ENCODE measurements at places on chromosomes 4 and X.

DNA sequence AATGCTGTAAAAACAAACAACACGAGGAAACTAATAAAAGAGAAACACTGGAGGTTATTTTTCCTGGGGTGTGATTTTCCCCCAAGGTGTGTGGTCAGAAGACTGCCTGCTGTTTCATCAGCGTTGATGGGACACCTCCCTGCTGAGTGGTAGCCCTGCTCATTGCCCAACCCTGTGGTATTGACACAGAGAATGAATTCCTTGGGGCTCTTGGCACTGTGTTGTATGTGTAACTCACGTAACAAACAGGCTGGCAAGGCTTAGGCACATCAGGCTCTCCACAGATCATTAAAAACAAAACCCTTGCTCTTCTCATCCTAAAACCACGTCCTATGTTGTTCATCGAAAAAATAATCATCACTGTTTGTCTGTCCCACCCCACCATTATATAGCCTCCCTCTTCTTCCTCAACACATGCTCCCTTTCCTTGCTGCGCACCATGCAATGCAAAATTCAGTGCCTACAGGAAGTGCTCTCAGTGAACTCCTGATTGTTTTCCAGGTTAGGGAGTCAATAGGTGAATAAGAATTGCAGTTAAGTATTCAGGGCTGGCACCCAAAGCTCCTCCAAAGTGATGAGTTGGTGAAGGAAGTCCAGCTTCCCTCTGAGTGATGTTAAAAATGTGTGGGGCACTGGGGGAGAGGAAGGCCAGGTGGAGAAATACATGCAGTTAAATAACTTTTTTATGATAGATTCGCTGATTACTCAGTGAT, 11.4 kb upstream of the PUDP start:
- DNase-seq, result no peak

DNA sequence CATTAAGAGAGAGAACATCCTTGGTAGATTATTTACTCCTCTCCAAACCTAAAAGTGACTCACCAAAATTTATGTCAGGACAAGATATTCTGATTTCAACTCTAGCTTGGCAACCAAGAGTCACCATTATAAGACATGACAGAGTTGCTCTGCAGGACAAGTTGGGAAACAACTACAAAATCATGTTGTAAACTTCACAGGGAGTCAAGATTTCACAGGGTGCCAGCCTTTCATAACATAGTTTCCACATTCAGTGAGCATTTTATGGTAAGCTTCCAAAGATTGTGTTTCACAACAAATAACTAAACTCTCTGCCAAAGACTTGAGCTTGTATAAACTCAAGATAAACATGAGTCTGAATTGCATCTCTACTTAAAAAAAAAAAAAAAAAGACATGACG, 121.0 kb upstream of the DIAPH2 start:
- DNase-seq, result no peak

GRCh38 chr4:53614591-53614990, 23.3 kb upstream of the LNX1 start:
- no peak for DNase-seq

- no peak for DNase-seq
These were observed 49.6 kb upstream of the ATXN3L start for GRCh38 chrX:13369256-13370030.

DNA sequence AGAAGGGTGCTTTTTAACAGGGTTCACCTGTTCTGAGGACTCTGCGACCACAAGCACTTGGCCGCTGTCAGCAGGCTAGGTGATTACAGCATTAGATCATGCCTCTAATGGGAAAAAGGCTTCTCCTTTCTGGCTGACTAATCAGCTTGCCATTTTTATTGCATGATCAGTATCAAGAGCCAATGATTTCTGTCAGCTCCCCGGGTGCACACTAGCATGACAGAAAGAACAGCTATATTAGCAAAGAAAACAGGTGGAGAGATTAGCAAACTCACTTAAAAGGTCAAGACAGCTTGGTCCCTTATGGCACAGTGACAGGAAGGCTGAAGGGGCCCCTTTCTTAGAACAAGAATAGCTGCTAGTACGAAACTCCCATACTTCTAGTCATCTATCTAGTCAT, 170.0 kb downstream of the SMIM20 start:
- DNase-seq, result no peak

DNA sequence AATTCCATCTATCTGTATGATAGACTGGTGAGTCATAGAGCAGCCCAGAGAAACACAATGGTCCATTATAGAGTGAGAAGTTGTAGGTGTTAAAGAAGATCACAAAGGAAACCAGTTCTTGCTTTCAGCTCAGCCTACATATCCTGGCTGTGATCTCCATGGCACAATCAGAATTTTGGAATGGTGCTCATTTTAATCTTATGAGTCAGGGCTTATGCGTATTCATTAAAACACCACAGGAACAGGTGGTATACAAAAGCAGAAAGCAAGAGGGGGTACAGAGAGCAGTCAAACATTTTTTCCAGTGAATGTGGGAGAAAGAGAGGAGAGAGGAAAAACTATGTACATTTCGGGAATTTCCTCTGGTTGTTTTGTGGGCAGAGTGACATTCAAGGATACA, 126.9 kb downstream of the MFAP3L start:
- no peak for DNase-seq

- no peak for DNase-seq
These were observed 269.2 kb downstream of the HNRNPD start for GRCh38 chr4:82104578-82104977.

- no peak for DNase-seq
These were observed 180.2 kb downstream of the RBM46 start for GRCh38 chr4:154961263-154961662.

- DNase-seq, result no peak
These were observed 449.1 kb upstream of the SMIM31 start for GRCh38 chr4:164304861-164305260.

- DNase-seq, result no peak
These were observed 63.8 kb downstream of the STOX2 start for GRCh38 chr4:183968931-183969330.

DNA sequence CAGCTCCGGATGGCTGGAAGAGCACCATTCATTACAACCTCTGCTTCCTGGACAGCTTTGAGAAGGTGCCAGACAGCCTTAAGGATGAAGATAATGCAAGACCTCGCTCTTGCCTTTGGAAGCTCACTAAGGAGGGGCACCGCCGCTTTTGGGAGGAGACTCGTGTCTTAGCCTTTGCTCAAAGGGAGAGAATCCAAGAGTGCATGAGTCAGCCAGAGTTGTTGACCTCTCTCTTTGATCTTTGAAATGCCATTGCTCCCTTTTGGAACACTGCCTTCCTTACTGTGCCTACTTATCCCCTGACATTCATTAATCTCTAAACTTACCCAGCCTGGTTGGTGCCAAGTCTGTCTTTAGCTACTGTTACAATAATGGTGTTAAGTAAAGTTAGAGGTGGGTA, 1.2 kb downstream of the FOXR2 start:
- no peak for DNase-seq

DNA sequence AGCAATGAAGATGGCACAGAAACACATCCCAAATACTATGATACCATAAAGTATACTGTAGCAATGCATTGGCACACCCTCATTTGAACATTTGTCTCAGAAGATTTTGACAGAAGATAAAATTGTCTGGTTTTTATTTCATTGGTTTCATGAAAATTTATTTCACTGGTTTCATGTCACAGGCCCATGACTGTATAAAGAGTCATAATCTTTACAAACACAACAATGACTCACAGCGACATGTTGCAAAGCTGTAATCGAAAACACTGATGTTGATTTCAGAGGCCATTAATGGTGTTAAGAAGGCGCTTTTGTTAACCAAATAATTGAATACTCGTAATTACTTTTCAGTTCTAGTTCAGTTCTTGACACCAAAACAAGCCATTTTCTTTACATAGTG, 8.1 kb upstream of the DTHD1 start:
- DNase-seq, result no peak

GRCh38 chrX:153706799-153707198, 17.4 kb downstream of the BCAP31 start:
- no peak for DNase-seq

- DNase-seq, result no peak
These were observed 184.2 kb downstream of the FAT4 start for GRCh38 chr4:125498981-125499380.

DNA sequence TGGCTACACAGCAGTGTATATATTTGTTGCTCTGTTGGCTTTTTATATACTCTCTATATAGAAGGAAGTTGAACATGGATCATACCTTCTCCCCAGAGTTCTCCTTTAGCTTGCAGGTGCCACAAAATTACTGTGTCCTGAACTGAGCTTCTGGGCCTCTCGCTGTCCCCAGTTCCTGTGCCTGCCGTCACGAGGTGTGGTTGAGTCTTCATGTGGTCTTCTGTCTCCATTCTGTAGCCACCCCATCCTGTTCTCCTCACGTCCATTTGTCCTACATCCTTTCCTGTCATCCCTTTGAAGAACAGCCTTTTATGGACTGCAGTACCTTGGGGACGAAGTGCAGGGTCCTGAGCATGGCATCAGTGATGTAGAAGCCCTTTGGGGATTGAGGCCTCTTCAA, 14.5 kb downstream of the TMEM131L start:
- DNase-seq, result no peak

GRCh38 chrX:46407753-46408130, 137.5 kb downstream of the ZNF674 start:
- no peak for DNase-seq
